Adipose tissue (tissue), 3 donors: ENCODE measurements at places on chromosomes 7 and 10. TPM values are rescaled to one million over a fixed set of nuclear protein-coding genes. Genes with fewer than 3 reads are reported as not detected.

AKR1D1 gene
- polyA plus RNA-seq: not detected

ARHGEF5 gene
- 10.0 TPM for polyA plus RNA-seq

STARD3NL gene
- polyA plus RNA-seq: 31.3 TPM

EPO gene
- not detected for polyA plus RNA-seq

PPP1R17 gene
- not detected for polyA plus RNA-seq

C10orf105 gene
- polyA plus RNA-seq: 0.03 TPM
